ENCODE measurements at places on chromosomes 16 and 17.

DNA sequence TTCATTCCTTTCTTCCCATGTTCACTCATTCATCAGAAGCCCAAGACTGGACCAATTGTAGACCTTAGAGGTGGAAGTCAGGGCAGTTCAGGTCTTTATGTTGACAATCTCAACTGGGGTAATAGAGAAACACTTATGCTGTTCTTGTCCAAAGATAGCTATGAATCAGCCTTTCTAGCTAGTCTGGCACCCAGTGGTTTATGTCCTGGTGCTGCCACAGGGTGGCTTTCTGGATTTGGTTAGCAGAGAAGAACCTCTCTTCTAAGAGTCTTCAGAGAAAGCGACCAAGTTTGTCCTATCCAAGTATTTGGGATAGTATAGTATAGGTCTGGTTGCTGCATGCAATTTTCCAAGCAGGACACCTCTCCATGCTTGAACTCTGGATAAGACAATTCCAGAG, 83.3 kb downstream of the NOG start:
- no peak for DNase-seq

DNA sequence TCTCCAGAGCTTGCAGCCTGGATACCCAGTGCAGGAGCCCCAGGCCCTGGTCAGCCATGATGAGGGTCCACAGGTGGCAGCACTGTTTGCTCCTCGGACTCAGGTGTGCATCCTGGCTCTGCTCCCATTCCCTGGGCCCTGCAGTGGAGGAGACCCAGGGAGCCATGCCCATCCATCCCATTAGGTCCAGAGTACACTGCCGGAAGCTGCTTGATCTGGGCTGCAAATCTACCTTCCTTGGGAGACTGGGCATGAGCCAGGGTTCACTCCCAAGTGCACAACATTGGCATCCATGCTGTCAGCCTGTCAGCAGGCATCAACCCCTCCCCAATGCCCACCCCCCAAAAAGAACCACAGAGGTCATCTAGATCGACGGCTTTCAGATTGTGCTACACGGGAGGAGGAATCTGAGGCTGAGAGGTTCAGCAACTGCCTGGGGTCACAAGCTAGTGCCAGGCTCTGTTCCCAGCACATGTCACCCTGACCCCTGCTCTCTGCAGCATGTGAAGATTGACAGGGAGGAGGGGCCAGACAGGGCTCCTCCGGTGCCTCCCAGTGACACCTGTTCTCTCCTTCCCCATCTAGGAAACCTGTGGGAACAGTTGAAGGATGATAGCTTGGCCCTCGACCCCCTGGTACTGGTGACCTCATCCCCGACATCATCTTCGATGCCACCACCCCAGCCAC, 15.7 kb downstream of the UNC119 start:
- no peak for DNase-seq

- DNase-seq: no peak
These were observed 88.5 kb upstream of the ZNF267 start for GRCh38 chr16:31785126-31785525.

- DNase-seq: no peak
These were observed 4.2 kb downstream of the ABHD15 start for GRCh38 chr17:29562615-29563014.

DNA sequence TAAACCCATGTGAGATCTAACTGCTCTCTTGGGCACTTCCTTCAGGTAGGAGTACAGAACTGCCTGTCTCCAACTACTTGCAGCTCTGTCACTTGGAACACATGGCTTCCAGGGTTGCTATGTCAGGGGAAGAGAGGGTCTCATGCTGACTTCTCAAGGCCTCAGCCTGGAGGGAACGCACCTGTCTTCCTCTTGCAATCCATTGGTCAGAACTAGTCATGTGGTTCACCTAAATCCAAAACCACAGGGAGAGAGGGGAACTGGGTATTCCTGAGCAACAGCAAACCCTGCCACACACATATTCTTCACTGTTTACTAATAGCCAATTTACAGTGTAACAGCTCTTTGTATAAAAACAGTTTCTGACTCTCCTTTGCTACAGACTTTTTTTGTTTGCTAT, 206.1 kb downstream of the KCNJ2 start:
- DNase-seq: no peak

- no peak for DNase-seq
These were observed 1.7 kb downstream of the CORO1A start for GRCh38 chr16:30184891-30185682.

GRCh38 chr17:69870751-69871199, 204.2 kb upstream of the KCNJ16 start:
- peak; percentile 66 for DNase-seq

DNA sequence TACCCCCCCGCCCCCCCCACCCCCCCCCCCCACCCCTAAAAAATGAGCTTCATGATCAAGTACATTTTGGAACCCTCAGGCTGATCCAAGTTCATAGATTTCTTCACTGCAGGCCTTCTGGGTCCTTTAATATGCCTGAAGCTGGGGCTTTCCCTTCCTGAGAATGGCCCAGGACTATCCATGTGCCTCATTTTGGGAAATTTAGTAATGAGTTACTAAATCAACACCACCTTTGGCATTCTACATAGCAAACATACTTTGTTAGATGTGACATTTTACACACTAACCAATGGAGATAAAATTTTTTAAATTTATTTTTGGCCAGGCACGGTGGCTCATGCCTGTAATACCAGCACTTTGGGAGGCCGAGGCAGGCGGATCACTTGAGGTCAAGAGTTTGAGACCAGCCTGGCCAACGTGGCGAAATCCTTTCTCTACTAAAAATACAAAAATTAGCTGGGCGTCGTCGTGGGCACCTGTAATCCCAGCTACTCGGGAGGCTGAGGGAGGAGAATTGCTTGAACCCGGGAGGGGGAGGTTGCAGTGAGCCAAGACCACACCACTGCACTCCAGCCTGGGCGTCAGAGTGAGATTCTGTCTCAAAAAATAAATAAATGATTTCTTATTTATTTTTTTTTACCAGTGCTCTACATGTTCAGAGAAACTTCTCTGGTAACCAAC, 14.0 kb downstream of the HERPUD1 start:
- no peak for DNase-seq

DNA sequence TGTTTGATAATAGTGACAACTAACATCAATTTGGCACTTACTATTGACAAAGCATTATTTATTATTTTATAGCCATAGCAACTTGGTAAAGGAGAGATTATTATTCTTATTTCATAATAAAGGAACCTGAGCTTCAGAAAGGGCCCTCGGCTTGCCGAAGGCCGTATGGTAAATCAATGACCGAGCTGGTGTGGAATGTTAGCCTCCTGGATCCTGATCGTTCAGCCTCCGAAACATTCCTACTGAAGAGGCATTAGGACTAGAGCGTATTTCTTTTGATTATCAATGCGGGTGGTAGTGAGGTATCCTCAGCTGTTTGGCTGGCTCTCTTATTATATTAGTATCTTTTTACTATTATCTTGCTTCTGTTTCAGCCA, 199.3 kb upstream of the TBX2 start:
- DNase-seq: no peak

DNA sequence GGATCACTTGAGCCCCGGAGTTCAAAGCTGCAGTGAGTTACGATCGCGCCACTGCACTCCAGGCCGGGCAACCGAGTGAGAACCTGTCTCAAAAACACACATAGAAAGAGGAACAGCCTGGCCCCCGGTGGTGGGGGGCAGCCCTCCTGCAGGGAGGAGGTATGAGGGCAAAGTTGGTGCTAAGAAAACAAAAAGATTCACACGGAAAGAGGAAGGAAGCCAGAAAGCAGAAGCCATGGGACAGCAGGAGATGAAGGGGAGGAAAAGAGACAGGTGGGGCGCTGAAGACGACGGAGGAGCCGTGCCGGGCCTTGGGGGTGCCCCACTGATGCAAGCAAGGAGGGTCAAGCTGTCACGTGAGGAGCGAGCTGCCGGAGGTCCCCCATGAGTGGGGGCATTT, 8.2 kb upstream of the C16orf74 start:
- no peak for DNase-seq

- no peak for DNase-seq
These were observed 56.1 kb downstream of the AMFR start for GRCh38 chr16:56369202-56369601.

- no peak for DNase-seq
These were observed 9.2 kb upstream of the KANSL1 start for GRCh38 chr17:46202424-46202823.

DNA sequence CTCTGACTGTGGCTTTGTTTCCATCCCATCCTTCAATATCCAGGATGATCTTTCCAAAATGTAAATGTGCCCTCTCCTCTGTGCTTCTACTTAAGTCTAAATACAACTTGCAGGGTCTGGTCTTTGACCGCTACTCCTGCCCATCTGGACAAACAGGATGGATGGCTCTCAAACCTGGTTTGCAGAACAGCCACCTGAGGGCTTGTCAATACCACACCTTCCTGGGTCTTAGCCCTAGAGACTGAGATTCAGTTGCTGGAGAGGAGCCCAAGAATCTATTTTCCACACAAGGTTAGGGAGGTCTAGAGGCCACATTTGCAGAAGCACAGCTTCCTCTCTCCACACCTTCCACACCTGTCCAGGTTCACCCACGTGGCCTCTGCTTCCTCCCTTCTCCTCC, 1.9 kb upstream of the GRB7 start:
- no peak for DNase-seq

DNA sequence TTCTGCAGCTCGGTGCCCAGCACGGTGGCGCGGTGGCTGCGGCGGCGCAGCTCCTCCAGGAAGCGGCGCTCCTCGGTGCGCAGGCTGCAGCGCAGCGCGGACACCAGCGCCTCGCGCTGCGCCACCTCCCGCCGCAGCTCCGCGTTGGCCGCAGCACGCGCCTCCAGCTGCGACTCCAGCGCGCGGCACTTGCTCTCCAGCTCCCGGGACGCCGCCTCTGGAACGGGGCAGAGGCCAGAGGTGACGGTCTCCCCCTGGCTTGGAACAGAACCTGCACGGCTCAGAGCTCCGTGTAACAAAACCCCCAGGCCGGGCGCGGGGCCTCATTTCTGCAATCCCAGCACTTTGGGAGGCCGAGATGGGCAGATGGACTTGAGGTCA, 13.2 kb upstream of the CLUH start:
- DNase-seq: no peak

DNA sequence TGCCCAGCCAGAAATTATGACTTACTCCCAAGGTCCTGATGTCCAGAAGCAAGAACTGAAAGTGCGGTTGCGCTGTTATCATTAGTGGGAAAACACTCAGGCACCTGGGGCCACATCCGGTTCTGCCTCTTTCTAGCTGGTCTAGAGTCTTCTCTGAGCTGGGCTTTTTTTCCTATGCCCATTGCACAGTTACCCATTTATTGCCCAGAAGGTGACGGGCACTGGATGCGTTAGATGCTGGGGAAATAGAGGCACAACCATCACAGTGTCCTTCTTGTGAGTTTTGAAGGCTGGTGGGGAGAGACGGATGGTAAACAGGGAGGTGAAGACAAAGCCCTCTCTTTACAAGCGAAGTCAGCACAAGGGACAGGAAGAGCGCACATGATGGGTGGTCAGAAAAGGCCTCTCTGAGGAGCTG, 37.7 kb downstream of the PLCG2 start:
- DNase-seq: no peak

DNA sequence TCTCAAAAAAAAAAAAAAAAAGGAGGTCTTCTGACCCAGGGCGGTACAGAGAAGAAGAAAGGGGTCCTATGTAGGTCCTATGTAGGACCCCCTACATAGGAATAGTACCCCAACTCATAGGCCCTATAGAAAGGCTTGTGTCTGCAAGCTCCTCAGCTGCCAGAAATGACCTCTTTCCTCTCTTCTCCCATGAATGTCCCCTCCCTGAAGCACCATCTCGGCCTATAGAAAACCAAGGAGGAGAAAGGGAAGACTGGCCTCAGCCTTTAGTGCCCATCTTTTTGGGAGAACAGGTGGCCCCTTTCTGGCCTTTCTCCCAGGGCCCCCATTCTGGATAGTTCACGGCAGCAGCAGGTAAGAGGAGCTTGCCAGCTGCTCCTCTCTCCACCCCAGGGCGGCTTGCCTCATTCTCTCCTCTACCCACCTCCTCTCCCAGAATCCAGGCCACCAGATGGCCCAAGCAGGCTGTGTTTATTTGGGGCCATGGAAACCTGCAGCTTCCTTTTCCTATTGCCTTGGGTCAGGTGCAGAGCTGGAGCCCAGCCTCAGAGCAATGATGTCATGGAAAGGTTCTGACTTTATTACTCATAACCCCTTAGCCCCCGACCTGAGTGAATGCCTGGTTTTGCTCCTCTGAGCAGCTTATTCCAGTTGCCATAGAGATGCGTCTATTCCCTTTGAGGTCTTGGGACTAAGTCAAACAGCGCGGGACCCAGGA, 1.6 kb upstream of the MRPL58 start:
- DNase-seq: no peak

GRCh38 chr17:82927661-82928601, 88.1 kb upstream of the ZNF750 start:
- no peak for DNase-seq

DNA sequence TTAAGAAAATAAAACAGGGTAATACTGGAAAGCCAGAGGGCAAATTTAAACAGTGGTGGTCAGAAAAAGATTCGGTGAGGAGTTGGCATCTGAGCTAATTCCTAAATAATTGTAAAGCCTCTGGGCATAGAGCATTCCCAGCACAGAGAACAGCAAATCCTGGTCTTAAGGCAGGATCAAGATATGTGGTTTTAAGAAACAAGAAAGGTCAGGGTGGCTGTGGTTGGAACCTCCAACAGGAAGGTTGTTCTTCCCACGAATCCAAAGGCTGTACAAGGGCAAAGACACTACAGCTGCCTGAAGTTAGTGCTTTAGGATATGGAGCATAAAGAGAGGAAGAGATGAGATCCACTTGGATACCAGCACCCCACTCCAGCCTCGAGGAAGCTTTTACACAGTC, 114.6 kb downstream of the ZNF18 start:
- no peak for DNase-seq

GRCh38 chr17:28901866-28902818, 737 bp downstream of the DHRS13 start:
- DNase-seq: no peak

- no peak for DNase-seq
These were observed 41.3 kb downstream of the TBX21 start for GRCh38 chr17:47774331-47774730.

GRCh38 chr16:84380405-84380804, 12.1 kb downstream of the ATP2C2 start:
- no peak for DNase-seq

DNA sequence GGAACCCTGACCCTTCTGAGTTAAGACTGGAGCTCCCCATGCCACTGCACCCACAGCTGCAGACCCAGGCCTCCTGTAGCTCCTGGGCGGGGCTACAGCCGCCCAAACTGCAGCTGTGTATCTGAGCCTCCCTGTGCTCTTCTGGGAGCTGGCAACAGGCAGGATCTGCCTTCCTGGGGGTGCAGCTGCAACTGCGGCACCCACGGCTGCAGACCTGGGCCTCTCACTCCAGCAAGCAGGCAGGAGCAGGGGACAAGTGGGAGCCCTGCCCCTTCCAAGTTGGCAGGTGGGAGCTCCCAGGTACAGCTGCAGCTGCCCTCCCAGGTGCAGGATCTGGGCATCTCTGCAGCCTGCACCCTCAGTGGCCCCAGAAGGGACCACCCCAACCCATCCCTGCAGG, 41.5 kb downstream of the SPACA3 start:
- no peak for DNase-seq

DNA sequence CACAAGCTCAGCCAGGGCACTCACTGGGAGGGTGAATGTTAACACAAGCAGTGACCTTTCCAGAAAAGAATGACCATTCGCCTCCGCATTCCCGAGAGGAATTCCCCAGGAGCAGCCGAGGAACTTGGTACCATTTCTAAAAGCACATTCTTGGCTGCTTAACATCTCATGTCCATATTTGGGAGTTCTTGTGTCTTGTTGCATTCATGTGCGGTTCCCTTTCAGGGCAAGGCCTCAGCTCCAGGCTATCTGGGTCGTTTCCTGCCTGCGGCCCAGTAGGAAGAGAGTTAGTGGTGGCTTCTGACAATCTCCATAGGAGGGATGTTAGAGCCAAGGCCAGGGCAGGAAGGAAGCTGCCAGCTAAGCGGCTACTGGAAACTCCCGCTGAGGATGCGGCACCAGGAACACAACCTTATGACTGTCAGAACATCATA, 27.8 kb upstream of the MEAK7 start:
- peak; percentile 95 for DNase-seq

All from BJ (cell line).